ENCODE measurements at places on chromosomes 1 and 21. TPM values are rescaled to one million over a fixed set of nuclear protein-coding genes. Genes with fewer than 3 reads are reported as not detected.

CFHR1 gene
- not detected for total RNA-seq

MRPL24 gene
- total RNA-seq = 130 TPM

CYP2J2 gene
- total RNA-seq = 17.0 TPM

GCSAML gene
- not detected for total RNA-seq

WNT2B gene
- total RNA-seq = 5.8 TPM

ARHGAP29 gene
- 62.6 TPM for total RNA-seq

PKLR gene
- not detected for total RNA-seq

SIK1 gene
- total RNA-seq = 19.7 TPM

DNA sequence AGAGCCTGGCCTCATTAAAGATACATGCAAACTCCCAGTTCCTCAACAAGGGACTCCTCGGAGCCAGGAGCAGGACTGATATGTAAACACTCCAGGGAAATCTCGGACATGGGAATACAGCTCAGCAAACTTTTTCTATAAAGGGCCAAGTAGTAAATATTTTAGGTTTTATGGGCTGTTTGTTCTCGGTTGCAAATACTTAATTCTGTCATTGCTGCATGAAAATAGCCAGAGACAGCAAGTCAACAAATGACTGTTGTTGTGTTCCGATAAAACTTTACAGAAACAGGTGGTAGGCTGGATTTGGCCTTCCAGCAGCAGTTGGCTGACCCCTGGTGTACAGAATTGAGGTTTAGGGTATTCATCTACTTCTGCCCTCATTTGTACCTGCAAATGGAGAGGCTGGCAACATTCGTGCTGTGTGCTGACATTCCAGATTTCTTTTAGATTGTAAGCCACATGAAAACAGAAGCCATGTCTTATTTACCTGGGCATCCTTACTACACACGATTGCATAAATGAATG is 360.3 kb downstream of the NTNG1 start:
- H3K4me1 ChIP-seq = no peaks in the 10 kb centered on the region
- H3K27ac ChIP-seq = no peak overlapping the region
- H3K27me3 ChIP-seq = peaks cover 10% of the 10 kb centered on the region
- DNase-seq = no peak

DNA sequence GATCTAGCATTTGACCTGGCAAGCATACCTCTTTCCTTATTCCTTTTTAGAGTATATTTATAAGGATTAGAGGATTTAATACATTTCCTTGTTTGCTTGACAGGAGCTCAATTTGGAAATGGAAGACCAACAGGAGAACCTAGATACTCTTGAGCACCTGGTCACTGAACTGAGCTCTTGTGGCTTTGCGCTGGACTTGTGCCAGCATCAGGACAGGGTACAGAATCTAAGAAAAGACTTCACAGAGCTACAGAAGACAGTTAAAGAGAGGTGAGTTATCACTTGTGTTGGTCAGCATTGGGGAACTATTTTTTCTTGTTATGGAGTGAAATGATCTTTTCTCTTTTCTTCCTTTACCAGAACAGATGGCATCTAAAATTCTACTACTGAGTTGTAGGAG is 123.4 kb upstream of the BMP8A start:
- H3K27ac ChIP-seq = no peak overlapping the region
- H3K27me3 ChIP-seq = no peaks in the 10 kb centered on the region
- no peaks in the 10 kb centered on the region for H3K4me1 ChIP-seq
- H3K36me3 ChIP-seq = peaks cover 33% of the 10 kb centered on the region
- H3K4me3 ChIP-seq = no peak overlapping the region

DNA sequence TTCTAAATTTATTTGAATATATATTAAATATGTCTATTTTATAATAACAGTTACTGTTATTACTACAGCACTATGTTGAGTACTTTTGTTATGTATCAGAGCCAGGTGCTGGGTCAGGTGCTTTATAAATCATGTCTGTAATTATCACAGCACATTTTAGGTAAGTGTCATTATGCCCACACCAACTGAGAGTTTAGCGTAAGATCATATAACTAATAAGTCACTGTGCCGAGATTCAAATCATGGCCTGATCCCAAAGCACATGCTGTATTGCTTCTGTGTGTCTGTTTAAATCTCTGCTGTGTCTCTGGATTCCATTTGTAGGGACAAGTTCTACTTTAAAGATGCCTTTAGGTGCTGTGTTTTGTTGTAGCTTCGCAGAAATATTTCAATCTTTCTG is 1.9 kb downstream of the GPSM2 start:
- H3K27me3 ChIP-seq = no peaks in the 10 kb centered on the region
- no peak for DNase-seq

DNA sequence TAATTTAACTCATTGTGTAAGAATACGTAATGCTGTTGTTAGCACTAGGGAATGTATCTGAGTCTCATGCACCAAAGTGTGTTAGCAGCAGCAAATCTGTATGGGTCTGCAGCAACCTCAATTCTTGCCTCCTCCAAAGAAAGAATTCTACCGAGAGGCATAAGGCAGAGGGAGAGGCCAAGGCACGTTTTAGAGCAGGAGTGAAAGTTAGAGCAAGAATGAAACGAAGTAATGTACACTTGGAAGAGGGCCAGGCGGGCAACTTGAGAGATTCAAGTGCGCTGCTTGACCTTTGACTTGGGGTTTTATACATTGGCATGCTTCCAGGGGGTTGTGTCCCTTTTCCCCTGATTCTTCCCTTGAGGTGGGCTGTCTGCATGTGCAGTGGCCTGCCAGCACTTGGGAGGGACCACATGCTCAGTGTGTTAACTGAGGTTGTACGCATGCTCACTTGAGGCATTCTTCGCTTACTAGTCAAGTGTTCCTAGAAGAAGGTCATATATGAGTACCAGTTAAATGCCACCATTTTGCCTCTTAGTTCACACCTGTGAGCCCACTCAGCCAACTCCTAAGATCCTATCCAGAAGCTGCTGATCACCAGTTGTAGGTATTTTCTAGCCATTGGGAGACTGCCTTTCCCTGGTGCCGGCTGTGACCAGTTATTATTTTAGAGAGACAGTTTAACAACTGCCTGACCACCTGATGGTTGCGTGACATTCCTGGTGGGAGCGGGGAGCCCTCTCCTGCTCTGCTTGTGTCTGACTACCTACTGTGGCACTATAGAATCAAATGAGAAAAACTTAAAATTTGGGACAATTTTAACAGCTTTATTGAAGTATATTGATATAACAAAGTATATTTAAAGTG is 2.7 kb upstream of the CNN3 start:
- peaks cover 34% of the 10 kb centered on the region for H3K36me3 ChIP-seq
- H3K27me3 ChIP-seq = no peaks in the 10 kb centered on the region
- H3K4me3 ChIP-seq = no peak overlapping the region
- H3K27ac ChIP-seq = no peak overlapping the region
- no peak for DNase-seq

DNA sequence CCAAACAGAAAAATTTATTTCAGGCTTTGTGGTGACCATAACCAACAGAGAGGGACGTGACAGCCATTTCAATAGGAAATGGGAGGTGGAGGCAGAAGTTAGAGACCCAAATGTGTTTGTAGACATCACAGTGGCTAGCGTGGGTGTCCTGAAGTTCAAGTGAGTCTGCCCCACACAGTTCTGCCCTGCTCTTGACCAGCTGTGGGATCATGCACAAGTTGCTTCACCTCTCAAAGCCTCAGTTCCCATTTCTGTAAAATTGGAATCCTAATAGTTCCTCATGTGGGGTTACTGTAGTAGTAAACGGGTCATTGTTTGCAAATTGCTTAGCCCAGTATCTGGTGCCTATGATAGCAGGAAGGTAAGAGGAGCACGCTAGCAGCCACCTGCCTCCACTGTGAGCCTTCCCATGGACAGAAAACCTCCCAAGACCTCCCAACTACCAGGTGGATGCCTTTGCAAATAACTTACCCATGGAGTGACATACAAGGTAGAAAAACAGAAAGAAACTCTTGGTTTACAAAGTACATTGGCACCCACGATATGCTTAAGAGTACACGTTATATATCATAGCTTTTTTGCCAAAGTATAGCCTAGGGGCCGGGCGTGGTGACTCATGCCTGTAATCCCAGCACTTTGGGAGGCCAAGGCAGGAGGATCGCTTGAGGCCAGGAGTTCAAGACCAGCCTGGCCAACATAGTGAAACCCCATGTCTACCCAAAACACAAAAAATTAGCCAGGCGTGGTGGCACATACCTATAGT is 29.1 kb downstream of the FHAD1 start:
- H3K27me3 ChIP-seq = no peaks in the 10 kb centered on the region
- H3K27ac ChIP-seq = no peak overlapping the region
- H3K4me3 ChIP-seq = no peak overlapping the region

DNA sequence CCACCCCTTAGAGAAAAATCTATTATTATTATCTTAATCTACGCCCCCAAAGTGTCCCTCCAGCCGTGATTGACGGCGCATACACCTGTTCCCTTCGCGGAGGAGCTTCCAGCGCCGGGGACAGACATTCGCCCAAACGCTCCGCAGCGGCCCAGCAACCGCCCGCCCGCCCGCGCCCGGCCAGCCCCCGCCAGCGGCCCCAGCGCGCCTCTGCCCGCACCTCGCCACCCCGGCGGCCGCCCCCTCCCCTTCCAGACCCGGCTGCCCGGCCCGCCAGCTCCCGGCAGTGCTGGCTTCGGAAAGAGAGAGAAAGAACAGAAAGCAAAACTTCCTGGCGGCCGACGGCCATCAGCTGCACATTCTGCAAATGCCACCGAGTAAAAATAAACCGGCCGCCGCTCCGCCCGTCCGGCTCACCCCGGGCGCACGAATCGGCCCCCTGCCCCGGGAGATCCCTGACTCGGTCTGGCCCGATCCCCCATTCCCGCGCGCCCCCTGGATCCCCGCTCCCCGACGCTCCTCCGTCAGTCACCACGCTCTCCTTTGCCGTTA is 1.6 kb downstream of the CASZ1 start:
- peaks cover 40% of the 10 kb centered on the region for H3K36me3 ChIP-seq
- peaks cover 6% of the 10 kb centered on the region for H3K4me1 ChIP-seq
- H3K27ac ChIP-seq = no peak overlapping the region
- peak; percentile 24 for DNase-seq

GRCh38 chr1:115266729-115267421 is 71.2 kb downstream of the NGF start:
- DNase-seq = no peak
- no peak overlapping the region for H3K4me3 ChIP-seq
- no peaks in the 10 kb centered on the region for H3K36me3 ChIP-seq
- H3K27ac ChIP-seq = no peak overlapping the region

- peak; percentile 37 for DNase-seq
- H3K4me1 ChIP-seq = no peaks in the 10 kb centered on the region
- H3K4me3 ChIP-seq = peak overlapping the region; percentile 30
Observed at GRCh38 chr1:6447818-6448748, 17.9 kb downstream of the TNFRSF25 start.

DNA sequence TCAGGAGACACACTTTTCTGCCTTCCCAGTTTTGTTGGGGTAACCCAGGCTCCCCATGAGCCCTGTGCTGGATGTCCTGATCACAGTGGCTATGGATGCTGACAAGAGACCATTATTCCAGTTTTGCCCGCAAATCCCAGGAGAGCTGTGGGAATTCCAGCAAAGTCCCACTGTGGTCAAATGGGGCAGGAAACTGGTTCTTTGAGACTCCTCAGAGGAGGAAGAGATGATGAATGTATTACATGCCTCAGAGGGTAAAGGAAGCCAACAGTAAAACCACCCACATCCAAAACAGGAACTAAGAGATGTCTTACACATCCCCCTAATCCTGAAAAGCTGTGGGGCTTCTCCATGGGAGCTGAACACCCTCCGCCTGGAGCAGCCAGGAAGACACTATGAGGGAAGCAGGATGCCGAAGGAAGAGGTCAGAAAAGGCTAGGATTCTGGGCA is 12.8 kb upstream of the MPZL1 start:
- no peak overlapping the region for H3K4me3 ChIP-seq
- H3K4me1 ChIP-seq = peaks cover 11% of the 10 kb centered on the region
- no peak for DNase-seq
- peaks cover 56% of the 10 kb centered on the region for H3K27me3 ChIP-seq

GRCh38 chr1:24536391-24536840 is 19.5 kb upstream of the NCMAP start:
- peak overlapping the region; percentile 17 for H3K4me3 ChIP-seq
- H3K36me3 ChIP-seq = peaks cover 17% of the 10 kb centered on the region
- no peak for DNase-seq
- peak overlapping the region; percentile 40 for H3K27ac ChIP-seq

- peak overlapping the region; percentile 88 for H3K27ac ChIP-seq
- H3K27me3 ChIP-seq = no peaks in the 10 kb centered on the region
- DNase-seq = peak; percentile 67
- H3K4me1 ChIP-seq = peaks cover 86% of the 10 kb centered on the region
Observed at GRCh38 chr1:156662005-156662799, 15.0 kb downstream of the NES start.

DNA sequence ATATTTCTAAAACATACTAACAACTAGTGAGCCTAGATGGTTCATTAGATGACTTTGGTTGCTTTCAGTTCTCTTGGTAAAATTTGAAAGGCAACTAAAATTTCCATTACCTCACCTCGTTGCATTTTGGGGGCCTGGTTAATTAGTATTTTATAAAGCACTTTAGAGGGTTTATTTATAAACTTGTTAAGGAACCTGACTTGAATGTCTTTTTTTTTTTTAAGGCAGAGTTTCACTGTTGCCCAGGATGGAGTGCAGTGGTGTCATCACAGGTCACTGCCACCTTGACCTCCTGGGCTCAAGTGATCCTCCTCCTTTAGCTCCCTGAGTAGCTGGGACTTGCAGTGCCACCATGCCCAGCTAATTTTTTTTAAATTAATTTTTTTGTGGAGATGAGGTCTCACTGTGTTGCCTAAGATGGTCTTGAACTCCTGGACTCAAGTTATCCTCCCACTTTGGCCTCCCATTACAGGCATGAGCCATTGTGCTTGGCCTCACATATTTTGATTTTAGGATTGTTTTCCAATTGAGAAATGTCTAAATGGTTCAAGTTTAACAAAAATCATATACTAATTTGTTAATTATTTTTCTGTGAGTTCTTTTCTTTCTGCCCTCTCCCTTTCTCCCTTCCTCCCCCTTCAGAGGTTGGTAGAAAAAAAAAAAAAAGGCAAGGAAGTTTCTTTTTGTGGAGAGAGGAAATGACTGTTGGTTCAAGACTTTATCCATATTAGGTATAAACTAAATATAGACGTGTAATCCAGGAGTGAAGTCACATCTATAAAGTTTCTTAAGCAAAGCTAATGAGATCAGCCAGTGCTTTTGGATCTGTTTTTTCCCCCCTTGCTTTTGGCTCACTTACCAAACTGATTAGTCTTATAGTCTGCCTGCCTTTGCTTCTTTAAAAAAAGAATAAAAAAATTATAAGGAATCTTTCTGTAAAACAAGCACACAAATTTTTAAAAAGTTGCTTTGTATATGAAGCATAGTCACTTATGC is 24.7 kb downstream of the CLIC4 start:
- no peak for DNase-seq
- no peaks in the 10 kb centered on the region for H3K27me3 ChIP-seq
- no peaks in the 10 kb centered on the region for H3K36me3 ChIP-seq

- no peaks in the 10 kb centered on the region for H3K27me3 ChIP-seq
- H3K4me3 ChIP-seq = no peak overlapping the region
- H3K4me1 ChIP-seq = peaks cover 14% of the 10 kb centered on the region
- DNase-seq = no peak
- H3K27ac ChIP-seq = no peak overlapping the region
Observed at GRCh38 chr1:37949524-37950152, 2.8 kb upstream of the INPP5B start.

- peaks cover 20% of the 10 kb centered on the region for H3K4me1 ChIP-seq
- no peak for DNase-seq
- peaks cover 17% of the 10 kb centered on the region for H3K36me3 ChIP-seq
- H3K4me3 ChIP-seq = peak overlapping the region; percentile 72
- H3K27ac ChIP-seq = no peak overlapping the region
Observed at GRCh38 chr1:109764561-109765482, 1.1 kb upstream of the EPS8L3 start.

- H3K36me3 ChIP-seq = peaks cover 5% of the 10 kb centered on the region
- H3K4me1 ChIP-seq = peaks cover 10% of the 10 kb centered on the region
- DNase-seq = peak; percentile 32
- peak overlapping the region; percentile 60 for H3K27ac ChIP-seq
- peaks cover 16% of the 10 kb centered on the region for H3K27me3 ChIP-seq
Observed at GRCh38 chr21:45551316-45551715, 9.1 kb upstream of the SLC19A1 start.

Data from Calu3 (cell line).